Renal pelvis (tissue), 12 donors: ENCODE measurements at places on chromosomes 3 and 15.

- no peak for DNase-seq
Measured at GRCh38 chr15:73711526-73711925, 27.3 kb downstream of the CD276 start.

- DNase-seq, result no peak
Measured at GRCh38 chr3:60294181-60294580, 957.1 kb downstream of the FHIT start.

- no peak for DNase-seq
Measured at GRCh38 chr3:57816471-57817095, 60.5 kb downstream of the SLMAP start.

- DNase-seq, result no peak
Measured at GRCh38 chr3:194097141-194097882, 38.6 kb upstream of the HES1 start.

GRCh38 chr15:92611995-92612745, 43.4 kb downstream of the FAM174B start:
- DNase-seq, result no peak

GRCh38 chr15:58403581-58403980, 28.2 kb upstream of the LIPC start:
- DNase-seq, result no peak
